ENCODE measurements at places on chromosomes 11 and 22. TPM values are rescaled to one million over a fixed set of nuclear protein-coding genes. Genes with fewer than 3 reads are reported as not detected.

GRCh38 chr11:76148231-76148630 is 58.1 kb downstream of the WNT11 start:
- no peak for DNase-seq

DNA sequence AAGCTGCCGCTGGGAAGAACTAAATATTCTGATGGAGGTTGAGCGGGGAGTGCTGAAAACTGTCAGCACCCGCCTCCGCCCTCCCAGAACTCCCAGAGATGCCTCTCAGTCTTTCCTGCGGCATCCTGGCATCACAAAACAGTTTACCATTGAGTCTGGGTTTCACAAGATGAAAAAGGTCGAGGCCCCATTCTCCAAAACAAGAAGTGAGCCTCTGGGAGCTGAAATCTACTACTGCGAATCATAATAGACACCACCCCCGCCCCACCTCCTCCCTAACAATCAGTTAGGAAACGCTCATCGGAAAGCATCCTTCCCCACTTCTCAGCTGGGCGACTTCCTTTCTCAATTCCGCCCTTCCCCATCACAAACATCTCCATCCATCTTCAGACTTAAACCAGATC is 1.0 kb downstream of the SUN2 start:
- no peak for DNase-seq

DNA sequence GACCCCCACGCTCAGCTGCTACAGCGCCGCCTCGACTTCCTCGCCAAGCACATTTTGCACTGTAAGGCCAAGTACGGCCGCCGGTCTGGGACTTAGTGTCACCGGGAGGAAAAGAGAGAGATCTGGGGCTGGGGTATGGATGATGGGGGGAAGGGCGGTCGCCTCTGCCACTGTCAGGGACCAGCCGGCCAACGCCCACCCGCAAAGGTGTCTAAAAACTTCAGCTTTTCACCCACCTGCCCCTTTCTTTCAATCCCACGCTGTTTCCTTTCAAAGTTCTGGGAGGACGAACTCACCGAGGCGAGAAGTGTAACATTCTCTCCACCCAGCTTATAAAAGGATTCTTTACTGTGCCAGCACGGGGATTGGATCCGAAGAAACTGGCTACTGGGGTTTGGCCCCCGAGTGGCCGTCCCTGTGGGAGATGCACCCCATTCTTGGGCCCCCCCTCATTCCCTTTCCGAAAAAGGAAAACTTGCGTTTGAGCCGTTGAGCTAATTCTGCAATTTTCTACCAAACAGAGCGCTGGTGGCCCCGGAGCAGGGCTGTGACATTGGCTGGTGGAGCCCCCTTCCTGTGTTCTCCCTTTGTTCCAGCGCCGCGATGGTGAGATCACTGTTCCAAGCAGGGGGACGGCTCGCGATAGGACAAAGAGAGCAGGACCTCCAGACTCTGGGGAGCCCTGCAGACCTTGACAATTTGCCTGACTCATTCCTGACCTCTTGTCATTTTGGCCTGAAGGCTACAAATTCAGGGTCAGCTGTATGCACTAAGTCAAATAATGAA is 1.8 kb downstream of the FJX1 start:
- no peak for DNase-seq

DNA sequence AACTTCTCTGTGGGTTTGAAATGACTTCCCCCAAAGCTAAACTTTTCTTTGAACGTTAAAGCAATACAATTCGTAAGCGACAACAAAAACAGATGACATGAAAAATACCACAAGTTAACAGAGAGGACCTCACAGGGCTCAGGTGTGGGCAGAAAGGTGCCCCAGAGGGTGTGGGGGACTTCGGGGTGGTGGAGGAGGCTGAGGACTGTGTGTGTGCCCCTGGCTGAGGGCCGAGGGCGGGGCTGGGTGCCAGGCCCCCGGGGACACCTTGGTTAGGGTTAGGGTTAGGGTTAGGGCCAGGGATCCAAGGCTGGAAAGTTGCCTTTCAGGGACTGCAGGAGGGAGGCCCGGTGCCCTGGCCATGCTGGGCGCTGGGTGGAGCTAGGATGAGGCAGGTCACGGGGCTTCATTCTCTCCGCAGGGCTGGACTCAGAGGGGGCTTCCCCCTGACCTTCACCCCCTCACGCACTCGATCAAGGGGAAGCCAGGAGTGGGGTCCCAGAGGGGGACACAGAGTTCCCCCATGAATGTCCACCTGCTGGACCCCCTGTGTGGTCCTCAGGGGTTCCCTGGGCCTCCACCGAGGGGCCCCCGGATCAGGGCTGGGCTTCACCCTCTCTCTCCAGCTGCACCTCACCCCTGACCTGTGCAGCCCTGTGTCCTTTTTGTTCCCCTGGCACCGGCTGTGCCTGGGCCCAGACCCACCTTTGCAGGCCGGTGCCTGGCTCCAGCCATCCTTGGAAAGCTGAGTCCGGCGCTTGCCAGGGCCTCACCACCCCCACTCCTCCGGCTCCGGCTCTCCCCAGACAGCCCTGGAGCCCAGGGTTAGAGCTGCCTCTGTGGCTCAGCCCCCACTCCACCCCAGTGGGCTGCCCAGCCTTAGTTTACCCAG is 7.0 kb downstream of the TNNI2 start:
- no peak for DNase-seq

GRCh38 chr11:17611503-17612220 is 64.6 kb downstream of the OTOG start:
- no peak for DNase-seq

UBQLNL gene
- 2.0 TPM for polyA plus RNA-seq

CALCA gene
- polyA plus RNA-seq: 3.9 TPM

MAPK11 gene
- polyA plus RNA-seq: 13.3 TPM
